ENCODE measurements at places on chromosomes 6 and 20. TPM values are rescaled to one million over a fixed set of nuclear protein-coding genes. Genes with fewer than 3 reads are reported as not detected.

- no peak for DNase-seq
Observed at GRCh38 chr6:161139766-161140553, 133.9 kb downstream of the AGPAT4 start.

- peak; percentile 26 for DNase-seq
Observed at GRCh38 chr6:157380458-157380778, 572 bp upstream of the ZDHHC14 start.

DNA sequence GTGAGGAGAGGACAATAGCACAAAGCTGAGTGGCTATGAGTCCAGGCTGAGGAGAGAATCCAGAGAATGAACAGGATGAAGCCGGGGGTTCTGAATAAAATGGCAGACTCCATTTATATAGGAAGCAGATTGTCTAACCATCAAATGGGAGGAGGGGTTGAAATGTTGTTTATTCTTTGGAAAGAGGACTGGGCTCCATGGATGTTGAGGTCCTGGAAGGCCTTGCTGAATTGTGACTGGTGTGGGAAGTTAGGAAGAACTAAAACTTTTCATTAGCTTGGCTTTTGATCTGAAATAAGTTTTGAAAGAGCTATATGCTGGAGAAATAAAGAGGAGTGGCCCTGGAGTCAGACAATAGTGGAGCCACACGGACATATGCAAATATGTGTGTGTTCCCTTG, 647.8 kb downstream of the RNF144B start:
- DNase-seq, result no peak

GRCh38 chr20:51428401-51429143, 113.9 kb downstream of the NFATC2 start:
- no peak for DNase-seq

- no peak for DNase-seq
Observed at GRCh38 chr20:46954490-46955038, 59.9 kb downstream of the EYA2 start.

- no peak for DNase-seq
Observed at GRCh38 chr6:118281291-118281690, 266.8 kb upstream of the PLN start.

RNF182 gene
- polyA plus RNA-seq, result 2.8 TPM

- DNase-seq, result no peak
Observed at GRCh38 chr20:16553684-16554083, 19.6 kb downstream of the KIF16B start.

- DNase-seq, result no peak
Observed at GRCh38 chr6:161961796-161962195, 687.9 kb upstream of the AGPAT4 start.

GRCh38 chr6:83193747-83194566, 800 bp downstream of the RWDD2A start:
- DNase-seq, result peak; percentile 31

DNA sequence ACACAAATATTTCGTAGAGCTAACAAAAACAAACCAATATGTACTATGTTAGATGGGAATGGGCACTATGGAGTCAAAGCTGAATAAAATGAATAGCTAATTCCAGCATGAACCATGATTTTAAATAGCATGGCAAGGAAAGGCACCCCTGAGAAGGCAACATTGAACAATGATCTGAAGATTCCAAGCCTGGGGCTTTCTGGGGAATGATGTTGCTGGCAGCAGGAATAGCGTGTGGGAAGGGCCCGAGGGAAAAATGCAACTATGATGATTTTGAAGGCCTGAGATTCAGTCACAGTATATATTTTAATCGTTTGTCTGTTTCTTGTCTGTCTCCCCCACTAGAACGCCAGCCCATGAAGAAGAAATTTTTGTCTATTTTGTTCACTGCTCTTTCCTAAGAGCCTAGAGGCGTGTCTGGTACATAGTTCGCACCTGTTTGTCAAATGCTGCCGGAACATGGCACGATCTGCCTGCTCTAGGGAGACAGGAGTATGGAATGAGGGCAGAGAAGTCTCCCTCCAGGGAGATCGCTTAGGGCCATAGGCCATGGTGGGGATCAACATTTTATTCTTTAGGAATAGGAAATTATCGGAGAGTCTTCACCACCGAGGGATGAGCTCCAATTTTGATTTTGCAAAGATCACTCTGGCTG, 84.8 kb upstream of the EYA2 start:
- no peak for DNase-seq

DNA sequence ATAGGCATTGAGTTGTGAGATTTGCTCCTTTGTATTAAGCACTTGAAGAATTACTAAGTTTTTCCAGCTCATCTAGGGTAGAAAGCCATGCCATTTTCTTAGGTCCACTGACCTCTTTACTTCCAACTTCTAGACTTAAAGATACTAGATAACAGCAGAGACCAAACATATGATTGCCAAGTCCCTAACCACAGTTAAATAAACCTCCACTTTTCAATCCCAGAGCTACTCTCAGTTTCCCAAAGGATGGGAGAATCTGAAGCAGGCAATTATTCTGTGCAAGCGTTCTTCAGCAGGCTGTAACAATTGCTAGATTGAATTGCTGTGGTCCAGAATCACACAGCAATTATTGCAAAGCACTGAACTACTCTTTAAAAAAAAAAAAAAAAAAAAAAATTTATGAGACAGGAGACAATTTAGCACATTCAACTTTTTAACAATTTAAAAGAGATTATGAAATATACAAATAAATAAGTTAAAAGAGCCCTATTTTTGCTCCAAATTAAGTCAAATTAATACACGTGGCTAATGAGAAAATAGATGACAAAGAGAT, 104.0 kb upstream of the PRSS16 start:
- no peak for DNase-seq

DNA sequence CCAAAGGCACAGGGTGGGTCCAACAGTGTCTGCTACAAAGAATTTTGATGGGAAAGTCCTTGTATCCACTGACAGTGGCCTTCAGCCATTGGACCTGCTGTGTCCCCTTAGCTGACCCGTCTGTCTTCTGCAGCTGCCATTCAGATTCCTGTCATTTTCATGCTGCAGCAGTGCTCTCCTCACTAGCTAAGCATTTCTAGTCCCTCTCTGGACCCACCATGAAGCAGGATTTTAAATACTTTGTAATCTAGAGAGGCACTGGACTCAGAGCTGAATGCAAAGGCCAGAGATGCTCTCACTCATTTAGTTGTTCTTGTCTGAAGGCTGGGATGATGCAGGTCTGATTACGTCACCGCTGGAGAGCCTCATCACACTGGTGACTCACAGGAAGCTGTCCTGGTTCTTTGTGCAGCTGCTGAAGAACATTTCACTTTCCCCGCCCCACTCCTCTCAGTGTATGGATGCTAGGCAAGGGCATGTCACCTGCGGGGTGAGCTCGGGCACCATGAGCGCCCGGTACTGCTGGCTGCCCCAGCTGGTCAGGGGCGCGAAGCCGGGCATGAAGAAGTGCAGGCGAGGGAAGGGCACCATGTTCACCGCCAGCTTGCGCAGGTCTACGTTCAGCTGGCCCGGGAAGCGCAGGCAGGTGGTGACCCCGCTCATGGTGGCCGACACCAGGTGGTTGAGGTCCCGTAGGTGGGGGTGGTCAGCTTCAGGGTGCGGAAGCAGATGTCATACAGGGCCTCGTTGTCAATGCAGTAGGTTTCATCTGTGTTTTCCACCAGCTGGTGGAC, 19.4 kb upstream of the TUBB2A start:
- no peak for DNase-seq
